ENCODE measurements at places on chromosomes 12 and 14.

- DNase-seq = no peak
These were observed 52.1 kb downstream of the SLC15A4 start for GRCh38 chr12:128771681-128772080.

DNA sequence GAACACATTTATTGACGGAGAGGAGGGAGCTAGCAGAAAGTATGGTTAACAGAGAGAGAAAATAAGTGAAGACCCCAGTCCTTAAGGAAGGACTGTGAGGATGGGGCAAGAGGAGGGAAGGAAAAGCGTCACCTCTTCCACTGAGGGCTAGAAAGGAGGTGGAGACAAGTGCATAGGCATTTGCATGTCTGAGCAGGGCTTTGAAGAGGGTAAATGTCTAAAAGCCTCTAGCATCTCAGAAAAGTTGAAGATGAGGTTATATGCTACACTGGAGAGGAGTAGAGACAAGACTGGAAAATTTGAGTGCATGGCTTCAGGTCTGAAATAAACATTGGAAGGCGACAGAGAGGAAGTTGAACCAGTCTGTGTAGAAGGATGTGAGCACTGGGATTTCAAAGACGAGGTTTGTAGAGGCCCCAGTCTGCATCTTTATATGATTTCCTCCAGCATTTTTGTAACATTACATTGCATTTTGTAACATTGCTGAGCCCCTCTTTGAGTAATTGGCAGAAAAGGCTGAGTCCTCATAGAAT, 98.5 kb upstream of the IFNG-AS1 start:
- no peak for DNase-seq

GRCh38 chr12:85825746-85826145, 10.5 kb downstream of the RASSF9 start:
- no peak for DNase-seq

- no peak for DNase-seq
These were observed 42.5 kb downstream of the ZFYVE26 start for GRCh38 chr14:67773844-67774377.

GRCh38 chr12:254039-254438, 8.6 kb downstream of the SLC6A13 start:
- DNase-seq = no peak

- DNase-seq = no peak
These were observed 44.7 kb downstream of the IFT81 start for GRCh38 chr12:110168732-110169455.

DNA sequence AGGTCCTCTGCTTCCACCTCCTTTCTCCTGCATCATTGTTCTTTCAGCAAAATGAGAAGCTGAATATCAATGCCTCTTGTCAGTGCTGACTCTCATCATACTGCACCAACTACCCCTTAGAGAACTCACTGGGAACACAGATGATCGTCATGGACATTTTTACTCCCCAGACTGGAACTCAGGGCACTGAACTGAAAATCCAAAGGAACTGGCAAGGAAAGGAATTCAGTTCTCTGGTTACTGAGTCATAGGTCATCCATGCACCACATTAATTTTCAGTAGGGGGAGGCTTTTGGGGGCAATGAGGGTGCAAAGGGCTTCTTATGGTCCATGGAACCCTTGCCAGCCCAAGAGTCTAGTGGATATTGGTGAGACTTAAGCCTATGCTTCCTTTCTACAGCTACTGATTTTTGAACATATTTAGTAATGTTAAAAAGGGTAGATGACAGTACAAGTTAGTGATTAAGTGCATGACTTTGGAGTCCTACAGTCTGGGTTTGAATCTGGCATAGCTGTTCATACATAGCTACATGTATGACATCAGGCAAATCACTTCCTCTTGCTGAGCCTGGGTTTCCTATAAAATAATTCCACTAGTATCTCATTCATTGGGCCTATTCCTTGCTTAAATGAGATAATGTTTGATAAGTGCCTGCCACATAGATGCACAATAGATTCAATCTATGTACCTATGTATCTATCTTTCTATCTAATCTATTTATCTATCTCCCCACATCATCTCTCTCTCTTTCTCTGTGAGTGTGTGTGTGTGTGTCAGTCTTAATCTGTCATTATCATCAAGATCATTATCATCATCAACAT, 29.2 kb downstream of the BBS10 start:
- DNase-seq = no peak

DNA sequence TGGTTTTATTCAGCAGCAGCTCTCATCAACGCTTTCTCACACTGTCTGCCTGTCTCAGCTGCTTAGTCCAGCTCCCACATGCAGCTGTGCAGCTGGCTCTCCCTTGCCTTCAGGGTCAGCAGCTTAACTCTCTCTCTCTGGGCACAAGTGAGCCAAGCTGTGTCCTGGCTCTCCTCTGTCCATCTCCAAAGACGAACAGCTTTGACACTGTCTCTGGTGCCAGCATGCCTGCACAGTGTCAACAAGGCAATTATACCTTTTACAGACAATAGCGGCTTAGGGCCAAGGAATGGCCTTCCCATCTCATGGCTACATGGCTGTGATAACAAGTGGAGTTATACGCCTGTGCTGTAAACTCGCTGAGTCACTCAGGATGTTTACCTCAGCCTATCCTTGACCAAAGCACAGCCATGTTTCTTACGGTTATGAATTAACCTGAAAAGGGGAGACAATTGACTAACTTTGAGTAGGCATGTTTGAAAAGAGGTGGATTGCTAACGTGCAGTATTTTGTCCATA, 38.4 kb upstream of the MANSC4 start:
- DNase-seq = no peak

GRCh38 chr12:133233006-133233405, 2.7 kb downstream of the ANHX start:
- DNase-seq = no peak

DNA sequence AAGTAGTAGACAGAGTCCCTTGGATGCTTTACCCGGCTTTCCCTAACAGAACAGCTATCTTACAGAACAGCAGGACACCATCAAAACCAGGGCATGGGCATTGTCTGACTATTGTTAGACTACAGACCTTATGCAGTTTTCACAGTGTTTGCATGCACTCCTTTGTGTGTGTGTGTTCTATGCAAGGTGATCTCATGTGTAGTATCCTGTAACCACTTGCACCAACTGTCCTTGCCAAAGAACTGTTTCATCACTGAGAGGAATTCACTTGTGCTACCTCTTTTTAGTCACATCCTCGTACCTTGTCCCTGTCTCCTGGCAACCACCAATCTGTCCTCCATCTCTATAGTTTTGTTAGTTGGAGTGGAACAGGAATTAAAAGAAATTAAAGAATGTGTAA, 183.6 kb upstream of the PZP start:
- DNase-seq = no peak

DNA sequence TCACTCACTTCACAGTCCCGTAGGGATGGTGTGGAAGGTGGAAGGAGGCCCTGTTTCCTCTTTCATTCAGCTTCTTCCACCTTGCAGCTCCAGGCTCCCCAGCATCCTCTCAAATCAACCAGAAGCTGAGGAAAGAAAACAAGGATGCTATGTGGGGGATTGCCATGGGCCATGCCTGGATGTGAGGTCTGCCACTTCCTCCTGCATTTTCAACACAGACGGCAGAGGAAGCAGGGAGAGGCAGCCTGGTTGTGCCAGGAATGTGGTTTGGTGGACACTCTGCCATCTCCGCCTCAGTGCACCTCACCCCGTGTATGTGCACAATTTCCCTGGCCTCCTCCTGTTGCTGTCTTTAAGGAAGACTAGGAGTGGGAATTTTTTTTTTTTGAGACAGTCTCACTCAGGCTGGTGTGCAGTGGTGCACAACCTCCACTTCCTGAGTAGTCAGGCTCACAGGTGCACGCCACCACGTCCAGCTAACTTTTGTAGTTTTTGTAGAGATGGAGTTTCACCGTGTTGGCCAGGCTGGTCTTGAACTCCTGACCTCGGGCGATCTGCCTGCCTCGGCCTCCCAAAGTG, 99.2 kb downstream of the SLC15A4 start:
- no peak for DNase-seq

DNA sequence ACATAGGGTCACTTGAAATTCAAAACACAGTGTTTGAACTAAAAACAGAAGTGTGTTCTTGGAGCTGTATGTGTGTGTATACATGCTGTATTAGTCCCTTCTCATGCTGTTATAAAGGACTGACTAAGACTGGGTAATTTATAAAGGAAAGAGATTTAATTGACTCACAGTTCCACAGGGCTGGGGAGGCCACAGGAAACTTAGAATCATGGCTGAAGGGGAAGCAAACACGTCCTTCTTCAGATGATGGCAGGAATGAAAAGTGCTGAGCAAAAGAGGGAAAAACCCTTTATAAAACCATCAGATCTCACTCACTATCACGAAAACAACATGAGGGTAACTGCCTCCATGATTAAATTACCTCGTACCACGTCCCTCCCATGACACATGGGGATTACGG, 224.1 kb downstream of the BCAT1 start:
- DNase-seq = no peak

DNA sequence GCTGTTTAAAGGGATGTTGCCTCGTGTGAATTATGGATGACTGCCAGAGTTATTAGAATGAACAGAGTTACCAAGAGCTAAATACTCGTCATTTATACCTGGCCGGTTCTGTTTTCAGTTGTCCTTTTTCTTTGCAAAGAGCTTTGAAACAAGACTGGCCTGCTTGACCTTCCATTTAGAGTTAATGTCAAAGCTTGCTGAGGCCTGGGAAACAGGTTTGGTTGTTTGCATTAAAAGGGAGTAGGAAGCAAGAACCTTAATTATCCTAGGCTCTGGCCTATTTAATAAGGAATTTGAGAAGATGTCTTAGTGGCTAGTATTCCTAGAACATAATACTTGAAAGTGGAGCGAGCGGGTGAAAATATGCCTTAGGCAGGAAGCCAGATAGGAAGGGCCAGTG, 233.3 kb downstream of the CACNA1C start:
- no peak for DNase-seq

GRCh38 chr14:54385556-54385955, 11.3 kb upstream of the CDKN3 start:
- DNase-seq = no peak

DNA sequence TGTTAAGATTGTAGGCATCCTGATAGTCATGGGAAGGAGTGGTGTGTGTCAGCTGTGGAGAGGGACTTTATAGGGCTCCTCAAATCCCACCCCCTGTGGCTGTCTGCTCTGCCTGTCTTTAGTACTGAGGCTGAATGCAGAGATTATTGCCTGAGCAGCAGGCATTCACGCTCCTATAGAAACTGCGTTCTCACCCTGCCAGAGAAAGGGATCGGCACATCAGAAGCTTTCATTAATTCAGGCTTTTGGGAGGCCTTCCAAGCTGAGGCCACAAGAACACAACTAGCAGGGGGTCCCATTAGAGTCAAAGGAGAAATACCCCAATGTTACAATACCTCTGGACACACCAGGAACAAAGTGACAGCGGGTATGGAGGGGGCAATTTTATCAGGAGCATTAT, 12.6 kb downstream of the KCNK10 start:
- no peak for DNase-seq

- no peak for DNase-seq
These were observed 66.6 kb downstream of the MON2 start for GRCh38 chr12:62533087-62533754.

DNA sequence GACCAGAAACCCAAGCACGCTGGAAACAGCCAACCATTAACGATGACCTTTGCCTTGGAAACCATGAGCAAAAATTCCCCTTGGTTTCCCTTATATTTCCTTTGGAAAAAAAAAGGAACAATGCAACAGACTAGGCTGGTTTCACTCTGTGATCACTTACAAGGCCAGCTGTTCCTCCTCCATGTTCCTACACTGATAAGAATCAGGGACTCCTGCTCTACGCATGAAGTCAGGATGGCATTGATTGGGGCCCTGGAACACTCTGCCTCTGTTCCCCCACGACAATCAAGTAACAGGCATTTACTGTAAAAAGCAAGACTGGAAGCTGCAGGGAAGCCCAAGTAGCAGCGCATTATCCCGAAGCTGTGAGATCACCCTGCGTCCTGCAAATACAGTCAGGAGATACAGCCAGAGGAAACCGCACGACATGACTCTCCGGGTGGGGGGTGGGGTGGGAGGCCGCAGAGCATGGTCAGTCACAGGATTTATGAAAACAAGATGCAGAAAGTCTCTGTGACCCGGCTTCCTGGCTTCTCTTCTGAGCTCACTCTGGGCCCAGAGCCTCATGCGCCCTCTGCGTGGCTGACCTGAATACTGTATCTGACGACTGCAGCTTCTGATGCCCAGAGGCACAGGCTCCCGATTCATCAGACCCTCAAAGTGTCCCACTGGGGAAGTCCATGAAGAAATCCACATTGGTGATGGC, 31.1 kb downstream of the SSH1 start:
- no peak for DNase-seq

DNA sequence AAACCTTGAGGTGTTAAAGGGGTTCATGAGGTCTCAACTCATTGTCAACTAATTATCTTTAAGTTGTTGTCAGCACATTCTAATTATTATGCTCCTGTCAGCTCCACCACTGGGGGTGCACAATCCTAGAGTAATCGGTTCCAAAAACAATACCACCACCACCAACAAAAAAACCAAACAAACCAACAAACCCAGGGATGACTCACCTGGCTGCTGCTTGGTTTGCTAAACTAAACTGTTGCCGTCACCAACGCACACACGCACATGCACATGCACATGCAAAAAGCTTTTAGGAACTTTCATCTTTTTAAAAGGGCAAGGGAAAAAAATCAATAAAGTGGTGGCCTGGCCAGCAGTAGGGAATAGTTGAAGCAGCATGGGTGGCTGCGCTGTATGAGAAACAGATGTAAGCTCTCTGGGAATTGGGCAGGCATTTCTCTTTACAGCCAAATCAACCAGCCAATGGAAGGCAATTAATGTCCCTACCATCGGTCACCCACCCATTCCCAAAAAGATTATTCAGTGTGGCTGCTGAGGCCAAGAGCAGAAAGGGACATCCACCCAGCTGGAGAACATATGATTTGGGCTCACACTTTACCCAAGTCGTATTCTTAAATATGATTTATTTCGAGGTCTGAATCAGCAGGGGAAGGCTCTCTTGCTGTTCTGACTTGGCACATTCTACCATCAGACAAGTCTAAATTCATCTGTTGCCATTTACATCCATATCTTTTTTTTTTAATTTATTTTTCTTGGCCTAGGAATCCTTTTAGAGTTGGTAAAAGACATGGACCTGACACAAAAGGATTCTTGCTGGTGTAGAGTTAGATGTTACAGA, 20.0 kb downstream of the TMEM30B start:
- no peak for DNase-seq

DNA sequence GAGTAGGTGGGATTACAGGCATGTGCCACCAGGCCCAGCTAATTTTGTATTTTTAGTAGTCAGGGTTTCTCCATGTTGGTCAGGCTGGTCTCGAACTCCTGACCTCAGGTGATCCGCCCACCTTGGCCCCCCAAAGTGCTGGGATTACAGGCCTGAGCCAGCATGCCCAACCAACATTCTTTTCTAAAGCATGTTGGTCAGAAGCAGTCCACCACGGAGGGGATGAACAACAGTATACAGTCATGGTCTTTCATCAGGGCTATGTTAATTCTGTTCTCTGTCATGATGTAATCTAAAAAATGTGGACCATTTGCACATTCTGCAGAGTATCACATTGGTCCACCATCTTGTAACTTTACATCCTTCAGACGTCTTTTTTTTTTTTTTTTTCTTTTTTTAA, 3.6 kb downstream of the MRPL51 start:
- no peak for DNase-seq

All from stimulated activated CD4-positive, alpha-beta T cell treated with anti-CD3 and anti-CD28 coated beads, Interleukin-1b, Interleukin-23, amount 100 ng/mL, for 4 hours (primary cell).